GM23338 (cell line): ENCODE measurements at places on chromosomes 5 and 9.

GRCh38 chr5:170338933-170339779 lies 41.6 kb upstream of the LCP2 start:
- peak; percentile 65 for DNase-seq

DNA sequence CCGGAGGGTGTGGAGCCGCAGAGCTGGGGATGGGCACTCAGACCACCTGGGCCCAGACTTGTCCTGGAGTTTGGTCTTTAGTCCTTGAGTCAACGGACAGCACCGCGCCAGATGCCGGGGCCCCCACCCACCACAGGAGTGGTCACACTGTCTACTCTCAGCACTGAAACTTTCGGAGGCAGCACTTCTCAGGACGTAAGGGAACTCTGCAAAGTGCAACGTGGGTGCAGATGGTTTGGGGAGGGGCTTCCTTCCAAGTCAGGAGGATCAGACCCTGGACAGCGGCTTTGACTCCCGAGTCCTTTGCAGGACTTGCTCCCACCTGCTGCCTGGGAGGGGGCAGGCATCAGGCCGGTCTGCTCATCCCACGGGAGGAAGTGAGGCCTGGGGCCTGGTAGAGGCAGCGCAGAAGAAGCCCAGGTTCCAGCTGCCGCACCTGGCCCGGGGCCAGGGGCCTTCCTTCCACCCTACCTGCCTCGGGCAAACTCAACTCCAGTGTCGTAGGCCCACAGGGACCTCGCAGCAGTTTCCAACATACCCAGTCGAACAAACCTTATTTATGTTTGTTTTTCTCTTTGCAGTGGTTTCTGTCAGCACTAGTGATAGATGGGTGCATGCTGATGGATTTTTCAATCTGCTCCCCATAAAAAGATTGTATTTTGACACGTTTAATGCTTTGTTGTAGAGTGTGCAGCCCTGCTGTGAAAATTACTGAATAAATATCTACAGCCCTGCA lies 149.8 kb upstream of the PPP1R26 start:
- peak; percentile 75 for DNase-seq

GRCh38 chr5:135117590-135117989 lies 83.6 kb upstream of the PITX1 start:
- no peak for DNase-seq

GRCh38 chr9:124500028-124500795 lies 7.0 kb downstream of the NR5A1 start:
- no peak for DNase-seq

DNA sequence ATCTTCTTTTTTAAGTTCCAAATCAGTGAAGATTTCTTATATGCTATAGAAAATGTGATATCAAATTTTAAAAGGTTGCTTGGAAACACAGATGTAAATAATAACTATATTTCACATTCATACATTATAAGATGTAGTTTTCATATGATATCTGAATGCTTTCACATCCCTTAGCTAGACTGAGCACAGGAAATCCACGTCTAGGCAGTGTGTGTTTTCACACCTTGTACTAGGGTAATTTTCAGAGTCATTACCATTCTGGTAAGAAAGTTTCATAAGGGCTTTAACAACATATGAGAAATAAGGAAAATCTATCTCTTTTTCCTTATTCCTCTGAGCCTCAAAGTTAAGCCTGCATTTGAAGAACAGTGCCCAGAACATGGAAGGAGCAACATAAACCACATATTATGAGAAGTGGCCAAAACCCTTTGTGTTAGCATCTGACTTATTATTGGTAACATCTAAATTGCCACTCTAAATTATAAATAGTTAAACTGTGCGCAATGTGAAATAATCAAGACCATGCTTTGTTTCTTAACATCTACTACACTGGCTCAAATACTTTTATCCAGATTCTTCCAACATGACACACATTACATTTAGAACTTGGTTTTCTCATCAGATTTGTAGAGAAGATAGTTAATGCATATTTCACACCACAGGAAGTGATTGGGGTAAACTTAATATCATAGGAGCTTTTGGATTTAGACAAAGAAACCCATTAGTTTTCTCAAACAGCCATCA lies 113.3 kb downstream of the PPP2R2B start:
- DNase-seq = no peak

DNA sequence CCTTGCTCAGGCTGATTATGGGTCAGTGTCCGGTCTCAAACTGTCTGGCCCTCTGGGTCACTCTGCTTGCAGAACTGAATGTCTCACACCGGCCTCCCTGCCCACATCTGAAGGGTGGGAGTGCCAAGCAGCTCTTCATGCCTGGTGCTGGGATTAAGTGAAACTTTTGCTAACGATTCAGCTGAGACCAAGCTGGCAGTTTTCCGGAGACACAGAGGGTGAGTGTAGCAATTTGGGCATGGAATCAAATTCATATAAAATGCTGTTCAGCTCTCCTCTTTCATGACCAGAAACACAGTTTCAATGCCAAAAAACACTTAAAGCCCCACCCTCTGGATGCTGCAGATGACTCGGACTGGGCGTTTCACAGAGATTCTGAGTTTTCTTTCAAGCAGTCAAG lies 207.5 kb downstream of the NXNL2 start:
- DNase-seq = no peak

DNA sequence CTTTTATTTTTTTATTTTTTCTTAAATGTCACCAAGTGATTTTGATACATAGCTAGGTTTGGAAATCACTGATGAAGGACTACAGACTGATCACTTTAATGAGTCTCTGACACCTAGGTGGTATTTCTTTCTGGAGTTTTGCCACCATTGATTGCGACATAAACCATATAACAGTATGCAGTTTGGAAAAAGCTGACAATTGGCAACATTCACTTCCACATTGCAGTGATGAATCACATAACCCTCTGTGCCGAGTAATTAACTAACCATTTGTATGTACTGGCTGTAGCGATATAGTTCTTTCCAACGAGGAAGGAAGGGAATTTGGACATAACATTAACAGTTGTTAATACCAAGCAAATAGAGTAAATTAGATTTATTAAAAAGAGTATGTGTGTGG lies 222.9 kb upstream of the EFNA5 start:
- no peak for DNase-seq

GRCh38 chr5:129748913-129749880 lies 1.3 kb downstream of the MINAR2 start:
- no peak for DNase-seq

- DNase-seq = no peak
Observed at GRCh38 chr5:90472783-90473395, 1.7 kb downstream of the MBLAC2 start.

DNA sequence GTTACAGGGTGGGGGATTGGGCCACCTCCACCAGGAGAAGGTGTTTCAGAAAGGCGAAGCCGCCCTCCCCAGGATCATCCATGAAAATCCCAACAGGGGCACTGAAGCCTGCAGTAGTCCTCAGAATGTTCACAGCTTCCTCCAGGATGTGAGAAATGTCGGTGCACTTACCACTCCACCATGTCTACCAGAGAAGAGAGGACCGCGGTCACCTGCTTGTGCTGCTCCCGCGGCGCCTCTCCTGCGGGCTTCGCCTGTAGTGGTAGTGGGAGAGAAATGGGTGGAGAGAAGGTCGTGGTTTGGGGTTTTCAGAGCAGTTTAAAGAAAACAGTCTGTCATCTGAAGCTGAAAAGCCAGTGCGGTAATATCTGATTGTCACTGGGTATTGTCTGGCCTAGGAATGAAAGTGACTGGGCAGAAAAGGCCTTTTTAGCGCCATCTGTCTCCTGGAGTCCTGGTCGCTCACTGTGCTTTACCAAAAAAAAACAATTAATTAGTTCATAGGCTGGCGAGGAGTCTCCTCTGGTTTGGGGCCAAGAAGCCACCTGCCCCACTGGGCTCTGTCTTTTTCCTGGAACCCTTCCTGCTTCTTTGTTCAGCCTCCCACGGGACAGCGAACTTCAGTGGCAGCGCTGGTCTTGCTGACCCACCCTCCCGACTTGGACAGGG lies 23.0 kb upstream of the PPP1R26 start:
- no peak for DNase-seq

DNA sequence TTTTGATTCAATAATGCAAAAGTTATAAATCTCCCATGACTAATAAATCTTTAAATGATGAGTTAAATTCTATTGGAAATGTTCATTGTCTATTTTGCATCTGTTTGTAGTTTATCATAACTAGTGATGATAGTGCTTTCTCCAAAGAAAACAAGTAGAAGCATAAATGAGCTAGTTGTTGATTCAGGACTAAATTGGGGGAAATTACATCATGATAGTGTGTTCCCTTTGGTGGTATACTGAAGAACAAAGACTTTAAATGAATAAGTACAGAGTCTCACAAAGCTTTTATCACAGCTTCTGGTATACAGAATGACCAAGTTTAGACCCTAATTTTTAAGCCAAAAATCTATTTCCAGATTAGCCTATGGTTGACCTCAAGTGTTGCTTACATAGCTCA lies 173.8 kb downstream of the MCTP1 start:
- DNase-seq = no peak

DNA sequence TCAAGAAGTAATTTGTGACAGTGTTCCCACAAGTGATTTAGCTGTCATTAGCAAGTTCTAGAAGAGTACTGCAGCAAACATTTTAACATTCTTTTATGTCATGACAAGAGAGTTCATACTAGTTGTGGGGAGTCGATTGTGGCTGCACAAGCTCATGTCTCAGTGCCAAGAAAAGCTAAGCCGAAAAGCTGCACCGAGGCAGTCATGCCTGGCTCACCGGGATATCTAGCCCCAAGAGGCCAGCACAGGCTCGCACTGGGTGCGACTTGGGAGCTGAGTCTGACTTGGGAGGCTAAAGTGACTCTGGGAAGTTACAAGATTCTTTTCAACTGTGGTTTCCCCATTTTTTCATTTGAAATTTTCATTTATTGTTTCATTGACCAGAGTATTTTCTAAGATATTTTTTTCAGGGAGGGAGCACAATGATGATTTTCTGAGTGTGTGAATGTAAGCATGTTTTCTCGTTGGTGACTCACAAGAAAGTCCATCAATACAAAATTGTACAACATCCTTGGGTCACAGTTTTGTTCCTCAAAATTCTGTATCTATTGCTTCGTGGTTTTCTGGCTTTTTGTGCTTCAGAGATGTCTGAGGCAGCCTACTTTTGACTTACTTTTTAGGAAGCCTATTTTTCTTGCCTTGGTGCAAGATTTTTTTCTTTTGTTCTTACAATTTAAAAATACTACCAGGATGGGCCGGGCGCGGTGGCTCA lies 18.7 kb downstream of the CAST start:
- no peak for DNase-seq

DNA sequence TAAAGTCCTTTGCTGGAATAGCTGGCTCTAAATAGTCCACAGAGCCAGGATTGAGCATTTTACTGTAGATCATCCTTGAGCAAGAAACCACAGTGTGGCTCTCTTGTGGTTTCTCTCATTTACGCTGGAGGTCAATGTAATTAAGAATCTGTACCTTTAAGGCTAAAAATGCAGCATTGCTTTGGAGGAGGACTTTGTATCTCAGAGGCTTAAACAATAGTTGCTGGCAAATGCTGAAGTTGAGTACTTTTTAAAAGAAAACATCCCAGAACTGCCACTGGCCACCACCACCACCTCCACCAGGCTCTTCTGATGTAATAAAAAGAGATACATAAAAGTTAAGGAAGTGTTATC lies 177.3 kb upstream of the ADAMTSL1 start:
- DNase-seq = no peak
